H9 (cell line): ENCODE measurements at places on chromosomes 16 and 17. TPM values are rescaled to one million over a fixed set of nuclear protein-coding genes. Genes with fewer than 3 reads are reported as not detected.

STH gene
- not detected in 2 replicates for total RNA-seq

DNA sequence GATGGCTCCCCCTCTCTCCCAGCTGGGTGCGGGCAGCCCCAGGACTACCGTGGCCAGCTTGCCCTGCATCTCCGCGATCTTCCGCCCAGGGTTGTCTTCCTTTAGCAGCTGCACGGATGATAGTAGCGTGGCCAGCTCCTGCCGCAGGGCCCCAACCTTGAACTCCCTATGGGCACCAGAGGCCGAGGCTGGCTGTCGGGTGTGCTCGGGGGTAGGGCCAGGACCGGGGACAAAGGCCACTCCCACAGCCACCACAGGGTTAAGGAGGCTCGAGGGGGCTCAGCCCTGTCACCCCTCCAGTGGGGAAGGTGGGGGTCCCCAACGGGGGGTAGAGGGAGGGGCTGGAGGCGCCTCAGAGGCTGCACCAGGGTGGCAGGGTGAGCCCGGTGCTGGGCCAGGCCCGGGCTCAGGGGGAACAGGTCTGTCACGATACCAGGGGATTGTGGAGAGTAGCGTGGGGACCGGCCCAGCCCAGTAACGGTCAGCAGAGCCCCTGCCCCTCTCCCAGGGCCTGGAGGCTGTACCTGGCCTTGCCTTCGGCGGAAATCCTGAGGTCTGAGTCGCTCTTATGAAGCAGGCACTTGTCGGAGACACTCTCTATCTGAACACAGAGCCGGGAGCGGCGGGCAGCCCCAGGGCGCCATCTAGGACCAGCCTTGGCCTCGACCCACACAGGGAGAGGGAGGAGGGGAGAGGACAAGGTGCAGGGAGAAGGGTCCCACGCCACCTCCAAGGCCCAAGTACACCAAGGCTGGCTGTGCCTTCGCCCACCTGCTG, 5.2 kb downstream of the PERCC1 start:
- no peak overlapping the region for H3K4me3 ChIP-seq
- H3K27ac ChIP-seq, result no peak overlapping the region
- DNase-seq, result peak; percentile 60
- H3K36me3 ChIP-seq, result no peaks in the 10 kb centered on the region
- no peaks in the 10 kb centered on the region for H3K27me3 ChIP-seq

- DNase-seq, result no peak
- H3K36me3 ChIP-seq, result no peaks in the 10 kb centered on the region; the same call in 2 of the 3 replicates
- no peak overlapping the region for H3K4me3 ChIP-seq
- no peak overlapping the region for H3K27ac ChIP-seq
- no peaks in the 10 kb centered on the region for H3K4me1 ChIP-seq
Observed at GRCh38 chr17:27792095-27792494, 8.2 kb downstream of the NOS2 start.

DNA sequence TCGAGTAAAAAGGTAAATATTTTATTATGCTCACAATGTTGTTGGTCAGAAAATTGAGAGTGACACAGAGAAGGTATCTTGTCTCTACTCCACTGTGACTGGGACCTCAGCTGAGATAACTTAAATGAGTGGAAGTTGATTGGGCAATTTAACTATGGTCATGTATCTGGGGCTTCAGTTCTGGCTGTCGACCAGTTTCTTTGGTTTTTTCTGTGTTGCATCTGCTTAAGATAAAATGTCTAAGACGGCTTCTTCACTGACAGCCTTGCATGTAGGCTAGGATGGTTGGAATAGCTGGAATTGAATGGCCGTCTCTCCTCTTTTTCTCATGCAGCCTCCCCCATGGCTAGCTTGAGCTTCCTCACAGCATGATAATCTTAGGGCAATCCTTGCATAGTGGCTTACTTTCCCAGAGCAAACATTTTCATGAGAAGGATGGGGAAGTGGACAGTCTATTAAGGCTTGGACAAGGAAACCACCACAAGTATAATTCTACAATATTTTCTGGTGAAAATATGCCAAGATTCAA, 433.7 kb downstream of the KIF2B start:
- H3K27me3 ChIP-seq, result no peaks in the 10 kb centered on the region
- H3K27ac ChIP-seq, result no peak overlapping the region
- DNase-seq, result peak; percentile 61
- H3K36me3 ChIP-seq, result peaks cover 9% of the 10 kb centered on the region
- no peaks in the 10 kb centered on the region; the same call in 1 of the 2 replicates for H3K4me1 ChIP-seq

DNA sequence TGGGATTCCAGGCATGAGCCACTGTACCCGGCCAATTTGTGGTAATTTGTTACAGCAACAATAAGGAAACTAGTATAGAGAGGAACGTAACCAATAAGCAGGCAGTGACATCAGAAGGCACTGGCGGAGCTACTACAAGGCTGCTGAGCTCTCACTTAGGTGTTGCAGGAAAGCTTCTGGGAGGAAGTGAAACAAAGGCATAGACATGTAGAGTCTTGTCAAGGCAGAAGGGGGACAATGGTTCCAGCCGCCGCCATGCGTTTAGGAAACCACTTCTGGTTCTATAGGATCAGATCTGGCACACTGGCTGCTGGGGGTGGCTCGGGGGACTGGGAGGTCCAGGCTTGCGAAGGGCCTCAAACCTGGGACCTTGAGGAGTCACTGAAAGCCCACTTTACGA, 9.4 kb upstream of the CPSF4L start:
- no peak overlapping the region for H3K27ac ChIP-seq
- H3K27me3 ChIP-seq, result no peaks in the 10 kb centered on the region
- no peak for DNase-seq
- H3K4me1 ChIP-seq, result no peaks in the 10 kb centered on the region; the same call in 1 of the 2 replicates
- H3K4me3 ChIP-seq, result no peak overlapping the region

GRCh38 chr16:80147026-80147655, 393.7 kb upstream of the DYNLRB2 start:
- no peak for DNase-seq
- H3K4me3 ChIP-seq, result no peak overlapping the region
- peaks cover 4% of the 10 kb centered on the region for H3K36me3 ChIP-seq
- no peak overlapping the region for H3K27ac ChIP-seq
- no peaks in the 10 kb centered on the region; the same call in 1 of the 2 replicates for H3K4me1 ChIP-seq
- H3K27me3 ChIP-seq, result no peaks in the 10 kb centered on the region

GRCh38 chr16:22192261-22193062, 13.6 kb upstream of the EEF2K start:
- no peaks in the 10 kb centered on the region; the same call in 1 of the 2 replicates for H3K4me1 ChIP-seq
- DNase-seq, result peak; percentile 63
- H3K27ac ChIP-seq, result no peak overlapping the region
- H3K36me3 ChIP-seq, result no peaks in the 10 kb centered on the region
- H3K27me3 ChIP-seq, result no peaks in the 10 kb centered on the region

HELZ gene
- 49.3 and 49.8 TPM in 2 replicates for total RNA-seq

GRCh38 chr17:61575352-61575975, 15.6 kb downstream of the NACA2 start:
- DNase-seq, result no peak
- no peaks in the 10 kb centered on the region for H3K27me3 ChIP-seq
- H3K36me3 ChIP-seq, result peaks cover 3% of the 10 kb centered on the region; the same call in 1 of the 2 replicates
- H3K27ac ChIP-seq, result no peak overlapping the region
- H3K4me1 ChIP-seq, result no peaks in the 10 kb centered on the region
- H3K4me3 ChIP-seq, result no peak overlapping the region

GLTPD2 gene
- total RNA-seq, result not detected in 2 replicates

DNA sequence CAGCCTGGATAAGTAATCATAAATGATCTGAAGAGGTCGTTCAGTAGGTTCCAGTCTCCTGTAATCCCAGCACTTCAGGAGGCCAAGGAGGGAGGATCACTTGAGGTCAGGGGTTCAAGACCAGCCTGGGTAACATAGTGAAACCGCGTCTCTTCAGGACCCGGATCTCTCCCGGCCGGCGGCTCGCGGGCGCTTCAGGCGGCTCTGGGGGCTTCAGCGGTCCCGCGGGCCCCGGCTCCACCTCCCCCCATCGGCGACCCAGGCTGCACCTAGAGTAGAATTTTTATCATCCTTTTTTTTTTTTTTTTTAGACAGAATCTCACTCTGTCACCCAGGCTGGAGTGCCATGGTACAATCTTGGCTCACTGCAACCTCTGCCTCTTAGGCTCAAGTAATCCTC, 95.9 kb downstream of the ABCC12 start:
- H3K4me3 ChIP-seq, result no peak overlapping the region
- H3K27me3 ChIP-seq, result no peaks in the 10 kb centered on the region
- H3K4me1 ChIP-seq, result no peaks in the 10 kb centered on the region
- H3K27ac ChIP-seq, result no peak overlapping the region

DNA sequence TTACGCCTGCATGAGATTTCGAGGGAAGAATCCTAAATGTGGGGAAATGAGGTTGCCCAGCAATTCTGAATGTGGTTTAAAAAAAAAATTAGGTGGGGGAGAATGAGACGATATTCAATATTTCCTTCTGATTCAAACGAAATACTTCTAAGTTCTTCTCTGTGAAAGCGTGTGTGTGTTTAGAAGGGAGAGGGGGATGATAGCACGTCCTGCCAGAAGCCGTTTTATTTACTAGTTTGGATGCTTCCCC, 47.8 kb downstream of the TBC1D16 start:
- no peak overlapping the region for H3K4me3 ChIP-seq
- 0 out of 2 replicates have a peak, but pooled peaks cover 7% of the 10 kb centered on the region for H3K36me3 ChIP-seq
- no peak for DNase-seq
- no peak overlapping the region for H3K27ac ChIP-seq

- no peak overlapping the region for H3K4me3 ChIP-seq
- H3K4me1 ChIP-seq, result no peaks in the 10 kb centered on the region
- H3K27me3 ChIP-seq, result no peaks in the 10 kb centered on the region
- no peak for DNase-seq
- no peak overlapping the region for H3K27ac ChIP-seq
- H3K36me3 ChIP-seq, result no peaks in the 10 kb centered on the region
Observed at GRCh38 chr17:75738218-75738802, 17.1 kb downstream of the ITGB4 start.

DNA sequence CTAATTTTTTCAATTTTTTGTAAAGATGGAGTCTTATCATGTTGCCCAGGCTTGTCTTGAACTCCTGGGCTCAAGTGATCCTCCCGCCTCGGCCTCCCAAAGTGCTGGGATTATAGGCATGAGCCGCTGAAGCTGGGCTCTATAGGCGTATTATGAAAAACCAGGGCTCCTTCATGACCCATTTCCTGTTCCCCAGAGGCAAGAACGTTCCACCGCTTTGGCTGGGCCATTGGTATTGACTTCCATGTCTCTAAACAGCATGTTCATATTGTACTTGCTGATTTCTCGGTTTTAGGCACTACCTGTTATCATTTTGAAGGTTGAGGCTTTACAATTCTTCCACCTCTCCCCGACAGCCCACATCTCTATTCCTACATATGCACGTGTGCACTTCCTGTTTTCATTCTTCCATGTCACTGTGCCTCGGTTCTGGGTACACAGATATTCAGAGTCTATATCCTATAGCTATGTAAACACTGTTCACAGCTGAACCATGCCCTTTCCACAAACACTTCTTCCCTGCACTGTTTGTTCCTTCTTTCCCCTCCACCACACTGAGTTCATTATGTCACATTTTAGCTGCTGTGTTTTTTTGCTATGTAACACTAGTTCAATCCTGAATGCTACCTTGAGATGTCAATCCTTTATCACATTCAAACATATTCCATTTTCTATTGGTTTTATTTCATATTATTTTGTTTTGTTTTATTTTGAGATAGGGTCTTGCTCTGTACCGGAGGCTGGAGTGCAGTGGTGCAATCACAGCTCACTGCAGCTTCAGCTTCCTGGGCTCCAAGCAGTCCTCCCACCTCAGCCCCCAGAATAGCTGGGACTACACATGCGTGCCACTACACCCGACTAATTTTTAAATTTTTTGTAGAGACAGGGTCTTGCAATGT, 16.8 kb upstream of the MAPK3 start:
- no peaks in the 10 kb centered on the region for H3K36me3 ChIP-seq
- H3K27ac ChIP-seq, result no peak overlapping the region
- no peaks in the 10 kb centered on the region for H3K27me3 ChIP-seq
- no peaks in the 10 kb centered on the region for H3K4me1 ChIP-seq

- H3K36me3 ChIP-seq, result peaks cover 3% of the 10 kb centered on the region; the same call in 1 of the 2 replicates
- no peaks in the 10 kb centered on the region for H3K27me3 ChIP-seq
- no peak overlapping the region for H3K27ac ChIP-seq
- peaks cover 3% of the 10 kb centered on the region; the same call in 1 of the 2 replicates for H3K4me1 ChIP-seq
- H3K4me3 ChIP-seq, result no peak overlapping the region
Observed at GRCh38 chr16:2848933-2849725, 8.8 kb downstream of the PRSS22 start.

- DNase-seq, result peak; percentile 83
- peaks cover 6% of the 10 kb centered on the region for H3K36me3 ChIP-seq
- peak within 1 kb of the TSS; percentile 97 for H3K4me3 ChIP-seq
- H3K27me3 ChIP-seq, result no peaks in the 10 kb centered on the region
Observed at GRCh38 chr17:57987581-57988300, at the start of gene VEZF1. Gene VEZF1 (minus strand): TSS chr17:57988254. CDS start chr17:57988111, 143 bp downstream.

GRCh38 chr16:69276148-69277115, 34.7 kb upstream of the VPS4A start:
- no peak for DNase-seq
- H3K27ac ChIP-seq, result no peak overlapping the region
- H3K36me3 ChIP-seq, result peaks cover 16% of the 10 kb centered on the region
- H3K4me3 ChIP-seq, result no peak overlapping the region

DNA sequence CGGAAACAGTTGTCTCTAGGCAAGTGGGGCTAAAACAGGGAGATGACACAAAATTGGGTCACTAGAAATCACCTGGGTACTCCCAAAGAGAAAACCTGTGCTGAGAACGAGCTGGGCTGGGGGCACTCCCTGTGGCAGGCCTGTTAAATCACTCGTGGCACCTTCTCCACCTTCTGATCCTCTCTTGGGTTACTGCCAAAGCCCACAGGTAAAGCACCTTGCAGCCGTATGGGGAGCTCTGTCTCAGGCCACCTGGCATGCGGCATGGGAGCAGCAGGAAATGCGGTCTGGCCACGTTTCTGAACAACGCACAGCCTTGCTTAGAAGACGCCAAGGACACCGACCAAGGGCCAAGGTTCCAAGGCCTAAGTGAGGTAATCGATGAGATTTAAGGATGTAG, 21.5 kb upstream of the ICAM2 start:
- H3K4me3 ChIP-seq, result no peak overlapping the region
- H3K4me1 ChIP-seq, result no peaks in the 10 kb centered on the region
- no peaks in the 10 kb centered on the region for H3K27me3 ChIP-seq
- peaks cover 1% of the 10 kb centered on the region; the same call in 1 of the 3 replicates for H3K36me3 ChIP-seq
- no peak overlapping the region for H3K27ac ChIP-seq

ABCC11 gene
- total RNA-seq, result 0.24 and 0.33 TPM in 2 replicates

- H3K4me1 ChIP-seq, result no peaks in the 10 kb centered on the region
- DNase-seq, result no peak
- no peaks in the 10 kb centered on the region for H3K27me3 ChIP-seq
- H3K27ac ChIP-seq, result no peak overlapping the region
- H3K4me3 ChIP-seq, result no peak overlapping the region
Observed at GRCh38 chr17:50518384-50519023, 10.3 kb downstream of the MYCBPAP start.

GPT2 gene
- 68.3 and 68.8 TPM in 2 replicates for total RNA-seq

CCL18 gene
- not detected in 2 replicates for total RNA-seq

DNA sequence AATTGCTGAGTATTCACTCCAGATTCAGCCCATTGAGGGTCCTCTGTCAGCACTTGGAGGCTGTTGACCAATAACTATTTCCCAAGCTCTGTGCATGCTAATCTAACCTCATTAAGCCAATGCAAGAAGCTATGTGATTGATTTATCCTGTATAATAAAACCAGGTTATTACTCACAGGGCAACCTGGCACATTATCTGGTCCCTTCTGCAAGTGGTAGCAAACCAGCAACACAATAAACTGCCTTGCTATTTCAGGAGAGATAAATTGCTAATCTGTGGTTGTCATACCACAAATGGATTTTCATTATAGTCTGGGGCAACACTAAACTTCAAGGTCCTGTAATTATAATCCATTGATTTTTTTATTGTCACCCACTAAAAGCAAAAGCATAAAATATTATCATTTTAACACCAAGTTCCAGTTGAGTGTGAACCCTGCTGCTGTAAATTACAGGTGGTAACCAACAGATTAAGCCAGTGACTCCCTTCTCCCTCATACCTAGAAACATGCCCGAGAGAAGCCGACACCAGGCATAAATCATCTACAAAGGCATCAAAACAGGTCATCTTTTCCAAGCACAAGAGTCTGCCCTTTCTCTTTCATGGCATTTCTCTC, 51.1 kb upstream of the SOX9 start:
- H3K4me3 ChIP-seq, result no peak overlapping the region
- H3K27ac ChIP-seq, result no peak overlapping the region
- H3K4me1 ChIP-seq, result no peaks in the 10 kb centered on the region
